ENCODE measurements at places on chromosomes 6 and 20.

- no peak for DNase-seq
Observed at GRCh38 chr6:20599302-20600051, 65.2 kb downstream of the CDKAL1 start.

DNA sequence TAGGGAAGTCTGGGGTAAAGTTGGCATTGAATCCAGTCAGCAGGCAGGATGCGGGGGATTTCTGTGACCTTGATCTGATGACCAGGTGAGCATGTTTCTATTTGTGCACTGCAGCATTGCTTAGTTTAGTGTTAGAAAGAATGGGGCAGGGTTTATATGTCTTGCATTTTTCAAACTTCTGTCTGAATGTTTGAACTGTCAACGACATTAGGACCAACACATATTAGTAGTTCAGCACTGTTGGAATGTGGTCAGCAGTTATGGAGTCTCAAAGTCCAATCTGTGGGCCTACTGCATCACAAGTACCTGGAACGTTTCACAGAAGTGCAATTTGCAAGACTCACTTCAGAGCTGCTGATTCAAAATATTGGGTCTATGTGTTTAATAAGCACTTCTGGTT is 276.6 kb upstream of the BMP2 start:
- no peak for DNase-seq

DNA sequence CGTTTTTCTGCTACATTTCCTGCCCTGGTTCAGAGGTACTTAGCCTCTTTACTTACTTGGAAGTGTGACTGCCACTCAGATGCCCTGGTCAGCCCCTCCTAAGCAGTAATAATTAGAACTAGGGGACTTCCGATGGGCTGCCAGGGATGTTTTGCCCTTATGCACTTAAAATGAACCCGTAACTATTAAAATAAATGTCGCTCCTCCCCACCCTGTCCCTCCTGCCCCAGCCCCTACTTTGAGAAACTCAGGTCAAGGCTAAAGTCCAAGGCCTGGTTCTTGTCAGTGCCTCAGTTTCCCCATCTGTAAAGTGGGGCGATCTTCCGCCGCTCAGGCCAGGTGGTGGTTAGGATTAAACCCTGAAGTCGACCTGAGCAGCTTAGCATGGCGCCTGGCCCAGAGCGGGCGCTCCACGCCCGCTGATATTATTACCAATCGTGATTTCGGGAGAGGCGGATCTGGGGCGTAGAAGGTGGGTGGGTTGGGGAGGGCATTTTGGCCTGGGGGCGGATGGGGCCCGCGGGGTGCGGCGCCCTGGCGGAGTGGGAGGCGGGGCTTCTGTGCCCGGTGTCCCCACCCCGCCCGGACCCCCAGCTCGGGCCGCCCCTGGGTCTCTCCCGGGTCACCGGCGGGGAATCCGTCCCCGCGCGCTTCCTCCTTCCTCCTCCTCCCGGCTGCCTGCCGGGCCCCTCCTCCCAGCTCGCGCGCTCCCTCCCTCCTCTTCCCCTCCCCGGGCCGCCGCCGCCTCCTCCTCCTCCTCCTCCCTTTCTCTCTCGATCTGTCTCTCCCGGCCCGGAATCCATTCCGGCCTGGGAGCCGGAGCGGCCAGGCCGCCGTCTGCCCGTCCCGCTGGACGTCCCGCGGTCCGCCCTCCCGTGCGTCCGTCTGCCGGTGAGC is at the start of gene SRC:
Gene SRC, plus strand, starts transcription at position 802 of the 897 bp plus-strand sequence. CDS start 38,014 bp downstream, outside the sequence.
- DNase-seq = peak; percentile 58

DNA sequence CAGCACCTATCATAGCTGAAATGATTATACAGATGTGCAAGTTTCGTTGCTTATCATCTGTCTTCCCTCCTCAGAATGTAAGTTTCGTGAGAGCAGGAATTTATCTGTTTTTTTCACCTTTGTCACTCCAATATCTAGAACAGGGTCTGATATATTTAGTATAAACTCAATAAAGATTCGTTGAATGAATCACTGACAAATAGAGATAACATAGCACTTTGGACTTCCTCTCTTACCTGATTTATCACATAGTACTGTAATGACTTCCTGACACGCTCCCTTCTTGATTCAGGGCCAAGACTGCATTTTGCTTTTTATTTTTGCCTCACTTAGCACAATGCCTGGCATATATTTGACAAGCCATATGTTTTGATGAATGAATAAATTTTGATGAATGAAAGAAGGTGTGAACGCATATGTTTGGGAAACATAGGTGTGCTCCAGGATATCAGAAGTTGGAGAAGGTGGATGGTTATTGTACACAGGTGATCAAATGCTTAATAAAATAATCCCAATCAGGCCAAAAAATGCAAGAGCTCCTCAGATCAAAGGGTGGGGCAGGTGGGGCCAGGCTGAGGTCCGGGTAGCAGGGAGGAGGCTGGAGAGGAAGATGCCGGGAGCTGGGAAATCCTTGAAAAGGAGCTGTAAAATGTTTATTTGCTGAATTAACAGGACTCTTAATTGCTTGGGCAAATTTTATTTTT is 33.0 kb downstream of the PIM1 start:
- DNase-seq = no peak
